Stimulated activated CD4-positive, alpha-beta T cell treated with anti-CD3 and anti-CD28 coated beads, Interleukin-2, amount 100 ng/mL, for 48 hours (primary cell): ENCODE measurements at places on chromosomes 3 and 15.

DNA sequence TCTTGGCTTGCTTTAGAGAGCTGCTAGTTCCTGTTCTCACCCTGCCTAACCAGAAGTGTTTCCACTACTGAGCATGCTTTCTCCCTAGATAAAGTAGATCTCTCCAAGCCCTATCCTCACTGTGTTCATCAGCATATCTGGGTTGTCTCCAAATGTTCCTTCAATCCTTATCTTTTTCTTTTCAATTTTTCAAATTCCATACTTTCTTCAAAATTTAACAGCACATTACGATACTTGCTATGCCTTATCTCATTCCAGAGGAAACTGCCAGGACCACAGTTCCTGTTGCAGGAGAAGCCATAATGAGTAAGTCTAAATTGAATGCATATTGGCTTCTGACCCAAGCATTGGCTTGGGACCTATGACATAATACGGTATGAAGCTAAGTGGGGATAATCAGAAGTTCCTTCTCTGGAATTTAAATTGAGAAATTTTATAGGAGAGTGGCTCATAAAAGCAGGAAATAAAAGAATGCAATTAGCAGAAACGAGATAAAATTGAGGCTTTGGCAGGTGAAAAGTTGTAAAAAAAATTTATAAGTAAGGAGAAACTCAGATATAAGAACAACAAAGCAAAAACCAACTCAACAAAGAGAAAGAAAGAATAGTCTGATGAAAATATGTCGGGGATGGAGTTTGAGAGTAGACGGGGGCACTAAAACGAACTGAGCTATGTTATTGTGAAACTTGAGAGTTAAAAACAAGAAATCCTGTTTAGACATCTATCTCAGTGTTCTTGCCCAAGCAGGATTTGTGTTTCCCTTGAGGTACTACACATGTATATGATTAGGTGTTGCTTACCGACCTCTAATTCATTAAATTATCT, 631.7 kb upstream of the CCDC54 start:
- no peak for DNase-seq

- DNase-seq = no peak
These were observed 531.9 kb downstream of the SOX2 start for GRCh38 chr3:182243625-182244024.

- no peak for DNase-seq
These were observed 388.0 kb upstream of the WNT5A start for GRCh38 chr3:55875113-55875512.

GRCh38 chr15:64643685-64644084, 131.7 kb downstream of the RBPMS2 start:
- DNase-seq = no peak

- no peak for DNase-seq
These were observed 254.2 kb downstream of the PLOD2 start for GRCh38 chr3:145906755-145907154.

DNA sequence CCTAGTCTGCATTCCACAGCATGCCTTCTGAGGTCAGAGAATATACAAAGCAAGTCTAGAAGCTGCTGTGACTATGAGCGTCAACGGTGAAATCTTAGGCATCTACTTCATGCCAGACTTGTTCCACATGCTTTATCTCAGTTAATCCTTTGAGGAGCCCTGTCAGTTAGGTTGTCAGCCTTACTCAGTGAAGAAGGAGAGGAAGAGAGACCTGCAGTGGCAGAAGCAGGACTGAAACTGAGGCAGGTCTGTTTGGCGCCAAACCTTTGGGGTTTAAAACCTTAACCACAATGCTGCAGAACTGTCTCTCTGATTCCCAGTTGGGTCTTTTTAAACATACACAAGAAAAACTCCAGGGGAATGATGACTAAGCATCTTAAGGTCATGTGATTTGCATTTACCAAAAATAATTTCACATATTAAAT, 139.0 kb upstream of the LIPC start:
- no peak for DNase-seq

GRCh38 chr15:100651253-100651652, 48.9 kb downstream of the ASB7 start:
- DNase-seq = no peak

- no peak for DNase-seq
These were observed 219.5 kb upstream of the GAP43 start for GRCh38 chr3:115403786-115404185.

DNA sequence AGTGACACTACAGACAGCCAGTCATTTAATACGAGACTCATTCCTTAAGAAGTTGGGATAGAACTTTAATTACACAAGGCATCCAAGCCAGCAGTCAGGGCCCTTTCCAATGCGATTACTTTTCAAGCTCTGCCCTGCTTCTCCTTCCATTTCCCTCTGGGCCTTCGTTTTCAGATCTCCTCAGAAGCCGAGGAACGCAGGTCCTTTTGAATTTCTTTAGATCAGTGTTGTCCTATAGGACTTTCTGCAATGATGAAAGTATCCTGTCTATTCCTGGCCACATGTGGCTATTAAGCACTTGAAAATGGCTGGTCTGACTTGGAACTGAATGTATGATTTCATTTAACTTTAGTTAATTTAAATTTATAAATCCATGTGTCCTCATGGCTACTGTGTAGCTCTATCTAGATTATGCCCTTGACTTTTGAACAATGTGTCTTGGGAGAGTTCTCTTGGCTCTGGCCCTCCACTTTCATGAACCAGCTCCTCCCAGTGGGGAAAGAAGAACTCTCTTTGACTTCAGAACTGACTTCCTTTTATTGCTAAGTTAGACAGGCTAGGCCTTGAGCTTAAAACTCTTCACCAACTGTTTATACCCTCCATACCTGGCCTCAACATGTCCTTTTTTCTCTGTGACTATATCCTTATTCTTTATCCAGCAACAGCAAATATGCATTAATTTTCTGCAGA, 22.6 kb downstream of the TGFBR2 start:
- no peak for DNase-seq

DNA sequence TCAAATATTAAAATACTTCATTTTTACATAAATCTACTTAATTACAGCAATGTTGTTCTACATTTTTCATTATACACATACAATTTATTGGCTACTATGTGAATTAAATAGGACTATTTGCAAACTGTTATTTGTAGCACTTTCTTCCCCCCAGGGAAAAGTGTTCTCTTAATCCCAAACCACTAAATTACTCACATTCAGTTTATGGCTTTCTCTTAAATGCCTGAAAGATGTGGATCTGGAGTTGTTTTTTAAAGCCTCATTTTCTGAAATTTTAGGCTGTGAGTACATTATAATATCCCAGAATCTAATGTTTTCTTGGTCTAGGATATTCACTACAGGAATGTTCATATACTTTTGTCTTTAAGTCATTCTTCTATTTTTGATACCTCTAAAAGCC, 32.7 kb downstream of the PRTG start:
- DNase-seq = no peak

- DNase-seq = no peak
These were observed 199.8 kb upstream of the RGMA start for GRCh38 chr15:93288728-93289294.

DNA sequence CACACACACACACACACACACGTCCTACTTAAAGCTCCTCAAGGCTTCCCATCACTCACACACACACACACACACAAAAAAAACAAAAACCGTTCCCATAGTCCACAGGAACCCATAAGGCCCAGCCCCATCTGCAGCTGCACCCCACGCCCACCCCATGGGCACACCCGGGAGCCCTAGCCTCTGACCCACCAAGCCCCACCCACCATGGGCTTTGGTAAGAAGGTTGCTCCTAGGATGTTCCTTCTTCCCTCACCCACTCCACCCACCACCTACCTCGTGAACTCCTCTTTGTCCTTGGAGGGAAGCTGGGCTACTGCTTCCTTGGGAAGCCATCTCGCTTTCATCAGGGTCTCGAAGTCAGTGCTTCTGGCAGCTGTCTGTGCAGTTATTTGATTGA, 115.1 kb downstream of the TPRA1 start:
- no peak for DNase-seq

- no peak for DNase-seq
These were observed 15.3 kb downstream of the SNX33 start for GRCh38 chr15:75662823-75663519.

DNA sequence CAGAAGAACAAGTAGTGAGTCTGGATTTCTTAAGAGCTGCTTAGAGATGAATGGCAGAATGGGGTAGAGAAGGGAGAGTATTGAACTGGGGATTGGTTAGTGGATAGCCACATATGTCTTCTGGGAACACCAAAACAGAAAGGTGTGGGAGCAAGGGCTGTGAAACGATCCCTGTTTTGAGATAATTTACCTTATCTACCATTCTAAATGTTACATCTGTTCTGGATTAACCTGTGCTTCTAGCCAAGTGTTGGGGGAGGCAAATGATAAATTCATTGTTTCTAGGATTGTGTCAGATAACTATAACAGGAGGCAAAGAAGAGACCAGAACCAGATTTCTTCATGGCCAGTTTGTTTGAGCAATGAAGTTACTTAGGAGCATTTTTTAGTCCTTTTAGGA, 8.4 kb downstream of the NR1D2 start:
- no peak for DNase-seq

DNA sequence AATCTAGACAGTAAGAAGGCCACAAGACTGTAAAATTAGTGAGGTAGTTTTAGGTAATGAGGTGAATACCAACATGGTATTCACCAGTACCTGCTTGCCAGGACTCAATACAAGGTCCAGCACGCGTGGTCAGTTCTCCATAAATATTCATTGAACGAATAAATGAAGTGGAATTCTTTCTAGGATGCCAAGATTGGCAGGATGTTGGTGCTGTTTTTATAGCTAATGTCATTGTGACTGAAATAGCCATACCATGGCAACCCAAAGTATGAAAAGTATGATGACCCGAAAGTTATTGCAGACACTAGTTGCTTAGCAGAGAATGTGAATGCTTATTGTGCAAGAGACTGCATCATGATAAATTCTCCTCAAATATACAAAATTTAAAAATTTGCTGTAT, 307.2 kb downstream of the KCNH8 start:
- no peak for DNase-seq

- no peak for DNase-seq
These were observed 7.7 kb upstream of the STARD5 start for GRCh38 chr15:81331600-81331999.

DNA sequence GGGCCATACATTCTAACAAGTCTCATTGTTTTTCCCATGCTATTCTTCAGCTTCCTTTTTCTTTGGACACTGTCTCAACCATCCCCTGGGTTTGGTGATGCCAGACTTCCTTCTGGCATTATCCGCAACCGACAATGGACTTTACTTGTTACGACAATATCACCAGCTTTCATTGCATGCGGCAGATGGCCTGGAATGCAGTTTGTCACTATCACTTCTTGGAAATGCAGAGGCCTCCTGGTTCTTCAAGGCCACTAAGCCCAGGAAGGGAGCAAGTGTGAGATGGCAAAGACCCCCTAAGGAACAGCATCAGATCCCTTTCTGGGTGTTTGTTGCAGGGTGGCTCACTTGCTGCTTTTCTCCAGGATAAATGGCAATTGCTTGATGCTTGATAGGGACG, 128.6 kb downstream of the PTPRG start:
- no peak for DNase-seq

DNA sequence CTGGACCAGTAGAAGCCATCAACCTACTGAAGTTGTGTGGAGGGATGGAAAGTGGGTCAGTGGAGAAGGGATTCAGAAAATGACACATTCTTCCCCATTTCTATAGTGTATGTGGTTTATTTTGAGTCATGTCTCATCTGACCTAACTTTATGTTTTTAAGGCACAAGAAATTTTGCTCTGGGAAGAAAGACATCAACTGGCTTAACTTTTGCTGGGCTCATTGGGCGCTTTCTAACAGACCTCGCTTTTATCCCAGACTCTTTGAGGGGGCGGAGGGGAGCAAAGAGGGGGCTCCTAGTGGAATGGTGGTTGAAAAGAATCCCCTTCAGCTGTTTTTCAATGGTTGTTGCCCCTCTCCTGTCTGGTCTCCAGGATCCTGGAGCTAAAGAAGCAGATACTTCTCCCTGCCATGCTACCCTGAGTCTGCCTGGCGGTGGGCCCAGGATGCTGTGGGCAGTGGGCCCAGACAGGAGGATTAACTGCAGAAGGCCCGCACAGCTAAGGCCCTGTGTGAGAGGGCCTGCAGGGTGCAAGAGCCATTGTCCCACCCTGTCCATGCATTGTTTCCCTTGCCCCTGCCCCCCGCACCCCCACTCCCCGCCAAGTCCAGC, 14.5 kb downstream of the CSRNP1 start:
- no peak for DNase-seq
